Activated CD4-positive, alpha-beta T cell treated with anti-CD3 and anti-CD28 coated beads, Interleukin-2, Interleukin-4, amounts not matched to agents 100 ng/mL and 50 ng/mL, durations not matched to agents 16 hours and 8 hours (primary cell): ENCODE measurements at places on chromosomes 1 and 21.

DNA sequence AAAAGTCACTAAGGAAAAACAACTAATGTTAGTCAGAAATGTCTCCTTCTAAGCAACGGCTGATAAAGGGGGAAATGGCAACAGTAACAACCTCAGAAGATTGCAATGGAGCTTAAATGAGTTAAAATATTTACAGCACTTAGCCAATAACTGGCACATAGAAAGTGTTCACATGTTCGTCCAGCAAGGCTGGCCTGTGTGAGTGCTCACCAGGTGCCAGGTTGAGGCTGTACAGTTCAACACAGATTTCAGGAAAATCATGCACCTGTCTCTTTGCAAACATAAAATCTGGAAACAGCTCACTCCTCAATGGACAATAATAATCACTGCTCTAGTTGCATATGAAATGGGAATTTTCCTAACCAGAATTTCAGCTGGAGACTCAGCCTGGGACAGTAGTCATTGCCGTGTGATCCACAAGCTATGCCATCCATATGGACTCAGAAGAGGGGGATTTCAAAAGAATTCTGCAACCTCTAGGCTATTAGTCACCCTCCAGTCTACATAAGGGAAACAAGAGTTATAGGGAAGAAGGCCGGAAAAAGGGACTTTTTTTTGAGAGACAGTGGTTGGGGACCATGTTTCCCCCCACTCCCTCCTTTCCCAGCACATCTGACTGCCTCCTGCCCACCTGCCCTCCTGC lies 68.6 kb downstream of the SYDE2 start:
- DNase-seq: no peak

DNA sequence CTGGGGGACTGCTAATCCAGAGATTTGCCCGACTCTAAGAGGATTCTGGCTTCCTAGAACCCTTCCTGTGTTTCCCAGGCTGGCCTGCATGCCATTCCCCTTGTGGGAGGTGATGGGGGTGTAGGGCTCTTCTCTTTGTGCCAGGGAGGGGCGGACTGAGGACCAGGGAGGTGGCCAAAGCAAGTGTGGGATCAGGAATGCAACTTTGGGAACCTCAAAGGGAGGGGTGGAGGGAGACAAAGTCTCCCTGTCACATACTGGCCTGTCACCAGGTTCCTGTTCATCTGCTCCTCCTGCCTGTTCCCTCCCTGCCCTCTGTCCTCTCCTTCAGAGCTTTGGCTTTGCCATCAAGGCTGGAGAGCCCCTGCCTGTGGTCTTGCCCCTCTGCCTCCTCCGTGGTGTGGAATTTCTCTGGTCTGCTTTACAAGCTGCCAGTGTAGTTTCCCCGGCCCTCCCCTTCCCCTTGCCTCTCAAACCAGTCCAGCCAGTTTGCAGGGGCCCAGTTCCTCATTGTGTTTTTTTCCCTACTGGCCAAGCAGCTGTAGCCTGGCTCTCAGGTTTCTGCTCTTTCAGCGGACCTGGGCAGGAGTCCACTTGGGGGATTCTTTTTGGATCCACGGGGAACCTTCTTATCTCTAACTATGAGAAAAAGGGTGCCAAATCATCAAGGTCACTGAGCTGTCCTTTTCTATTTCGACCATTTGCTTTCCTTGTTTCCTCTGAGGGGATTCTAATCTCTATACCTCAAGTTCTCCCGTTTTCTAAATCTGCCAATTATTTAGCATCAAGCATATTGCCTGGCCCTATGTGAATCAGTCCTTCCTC lies 1.8 kb downstream of the CGN start:
- DNase-seq: no peak

- DNase-seq: no peak
These were observed at the start of gene PTGER3 for GRCh38 chr1:71047635-71048607. PTGER3 (minus strand) TSS chr1:71047816; CDS start chr1:71047577, 239 bp downstream.

GRCh38 chr1:162710345-162710744 lies 78.1 kb downstream of the DDR2 start:
- DNase-seq: no peak

DNA sequence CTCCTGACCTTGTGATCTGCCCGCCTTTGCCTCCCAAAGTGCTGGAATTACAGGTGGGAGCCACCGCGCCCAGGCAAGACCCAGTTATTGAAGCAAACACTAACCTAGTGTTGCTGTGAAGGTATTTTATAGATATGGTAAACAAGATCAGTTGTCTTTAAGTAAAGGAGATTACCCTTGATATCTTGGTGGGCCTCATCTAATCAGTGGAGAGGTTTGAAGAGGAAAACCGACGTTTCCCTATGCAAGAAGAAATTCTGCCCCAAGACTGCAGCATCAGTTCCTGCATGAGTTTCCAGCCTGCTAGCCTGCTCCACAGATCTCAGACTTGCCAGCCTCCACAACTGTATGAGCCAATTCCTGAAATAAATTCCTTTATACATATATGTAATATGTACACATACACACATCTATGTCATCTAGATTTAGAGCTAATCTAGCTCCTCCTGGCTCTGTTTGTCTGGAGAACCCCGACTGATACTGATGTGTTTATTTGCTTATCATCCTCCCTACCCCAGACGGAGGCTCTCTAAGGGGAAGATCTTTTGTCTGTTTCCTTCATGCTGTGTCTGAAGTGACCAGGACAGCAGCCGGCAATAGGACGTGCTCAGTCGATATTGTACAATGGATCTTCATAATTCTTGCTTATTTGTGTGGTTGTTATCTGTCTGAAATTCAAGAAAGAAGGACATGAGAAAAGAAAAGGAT lies 90.9 kb downstream of the IER5 start:
- DNase-seq: no peak

- no peak for DNase-seq
These were observed 166.7 kb downstream of the CLIC6 start for GRCh38 chr21:34835526-34835925.

- no peak for DNase-seq
These were observed 6.7 kb downstream of the CFAP298 start for GRCh38 chr21:32605469-32605868.
